ENCODE measurements at places on chromosomes 6 and 20.

- no peak for DNase-seq
Measured at GRCh38 chr6:167487749-167488664, 163.1 kb downstream of the TTLL2 start.

DNA sequence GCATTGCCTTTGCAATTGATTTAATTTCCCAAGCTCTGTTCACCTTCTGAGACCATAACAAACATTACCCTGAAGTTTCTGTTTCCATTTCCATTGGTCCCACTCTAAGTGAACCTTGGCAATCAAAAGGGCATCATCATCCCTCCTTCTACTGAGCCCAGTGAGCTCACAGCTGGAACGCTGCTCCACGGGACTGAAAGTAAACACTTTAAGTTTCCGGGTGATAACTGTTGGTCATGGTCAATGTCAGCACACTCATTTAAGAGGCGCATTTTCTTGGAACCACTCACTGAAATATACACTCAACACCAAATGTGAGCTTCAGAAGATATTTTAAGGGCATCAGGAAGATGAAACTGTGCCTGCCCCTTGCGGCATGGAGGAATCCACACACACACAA lies 37.1 kb upstream of the RPS6KA2 start:
- DNase-seq, result no peak

GRCh38 chr20:63397155-63397843 lies 36.1 kb upstream of the CHRNA4 start:
- no peak for DNase-seq

GRCh38 chr6:97591955-97592354 lies 308.9 kb upstream of the MMS22L start:
- DNase-seq, result no peak

DNA sequence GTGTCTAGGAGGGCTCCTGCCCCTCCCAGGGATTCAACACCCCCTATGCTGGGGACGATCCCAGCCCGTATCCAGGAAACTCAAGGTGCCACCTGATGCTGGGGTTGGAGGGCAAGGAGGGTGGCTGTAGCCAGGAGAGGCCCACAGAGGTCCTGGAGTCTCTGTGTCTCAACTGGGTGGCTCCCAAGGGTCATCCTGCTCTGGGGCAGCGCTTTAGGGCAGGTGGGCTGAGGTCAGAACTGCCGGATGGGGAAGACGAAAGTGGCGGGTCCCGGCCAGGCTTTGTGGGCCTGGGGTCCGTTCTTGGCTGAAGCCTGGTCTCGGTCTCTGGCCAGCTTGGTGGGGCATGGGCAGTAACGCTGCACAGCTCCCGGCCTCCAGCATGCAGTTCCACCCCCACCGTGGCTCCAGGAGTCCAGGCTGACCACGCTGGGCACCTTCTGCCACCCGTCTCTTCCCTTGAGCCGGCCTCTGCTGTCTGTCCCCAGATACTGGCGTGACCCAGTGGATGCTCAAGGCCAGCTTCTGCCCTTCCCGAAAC lies 2.8 kb upstream of the COL20A1 start:
- DNase-seq, result no peak

- no peak for DNase-seq
Measured at GRCh38 chr6:31622684-31623091, 2.2 kb downstream of the PRRC2A start.

DNA sequence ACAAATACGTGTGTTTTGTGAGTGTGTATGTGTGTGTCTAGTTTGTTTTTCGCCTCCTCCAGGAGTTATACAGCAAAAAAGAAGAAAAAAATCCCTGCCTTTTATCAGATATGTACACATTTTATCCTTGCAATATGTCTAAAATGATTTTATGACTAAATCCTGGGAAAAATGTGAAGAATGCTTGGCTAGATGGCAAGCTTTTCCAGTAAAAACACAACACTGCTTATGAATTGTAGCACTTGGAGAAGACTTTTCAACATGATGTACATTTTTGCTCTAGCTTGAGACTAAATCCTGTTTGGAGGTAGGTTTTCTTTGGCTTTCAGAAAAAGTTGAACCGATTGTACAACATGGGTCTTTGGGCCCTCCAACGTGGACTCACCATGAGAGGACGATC lies 160.2 kb downstream of the GMPR start:
- no peak for DNase-seq

GRCh38 chr6:76792394-76792793 lies 670.9 kb downstream of the HTR1B start:
- DNase-seq, result no peak

- DNase-seq, result no peak
Measured at GRCh38 chr6:89637960-89638319, 607 bp downstream of the LYRM2 start.

GRCh38 chr6:6695625-6696276 lies 107.2 kb downstream of the LY86 start:
- no peak for DNase-seq

GRCh38 chr6:42781546-42781795 lies 381 bp upstream of the BICRAL start:
- no peak for DNase-seq

GRCh38 chr20:54477191-54477955 lies 2.0 kb downstream of the DOK5 start:
- no peak for DNase-seq

DNA sequence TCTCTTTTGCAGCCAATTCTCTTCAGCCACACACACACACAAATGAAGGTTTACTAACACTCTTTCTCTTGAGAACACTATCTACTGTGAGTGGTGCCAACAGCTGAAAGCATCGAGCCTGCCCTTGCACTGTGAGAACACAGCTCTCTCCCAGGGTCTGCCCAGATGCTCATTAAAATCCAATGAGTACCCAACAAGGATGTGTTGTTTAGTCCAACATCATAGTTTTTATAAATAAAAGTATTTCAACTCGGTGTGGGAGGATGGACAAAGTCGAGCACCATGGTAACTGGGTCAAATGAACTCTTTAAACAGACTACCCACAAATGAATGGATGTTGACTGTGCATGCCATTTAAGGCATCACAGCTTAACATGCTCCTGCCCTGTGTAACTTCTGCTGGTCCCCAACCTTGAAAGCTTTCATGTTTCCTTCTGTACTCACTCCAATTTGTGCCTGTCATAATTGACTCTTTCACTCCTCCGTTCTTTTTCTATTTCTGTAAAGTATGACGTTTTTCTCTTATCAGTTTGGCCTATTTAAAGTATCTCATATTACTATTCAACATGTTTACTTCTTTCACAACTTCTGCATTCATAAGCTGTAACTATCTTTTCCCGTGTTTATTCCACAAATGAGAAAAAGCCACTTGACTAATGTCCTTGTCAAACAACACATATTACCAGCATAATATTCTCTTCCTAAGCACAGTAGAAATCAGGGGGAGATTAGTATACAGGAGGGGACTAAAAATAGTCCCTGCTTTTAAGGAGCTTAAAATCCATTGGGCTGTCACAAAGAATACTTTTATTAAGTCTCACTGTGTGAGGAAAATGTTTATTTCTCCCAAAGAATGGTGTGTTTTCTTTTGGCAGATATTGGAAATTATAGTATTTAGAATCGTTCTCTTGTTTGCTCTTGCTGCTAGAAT lies 215.4 kb downstream of the RFPL4B start:
- no peak for DNase-seq

- no peak for DNase-seq
Measured at GRCh38 chr6:35435074-35435837, 16.9 kb upstream of the FANCE start.

GRCh38 chr6:96876886-96877545 lies 20.7 kb downstream of the NDUFAF4 start:
- DNase-seq, result no peak

Measured in stimulated activated CD8-positive, alpha-beta memory T cell treated with anti-CD3 and anti-CD28 coated beads, Interleukin-15, amount 100 ng/mL, for 48 hours (primary cell).